Activated T-helper 9 cell treated with anti-CD3 and anti-CD28 coated beads, Interleukin-2, amount 50 U/mL, for 16 hours (primary cell): ENCODE measurements at places on chromosomes 2 and 18.
A peak's percentile ranks its signal among the peaks of the same experiment; 100 is the strongest.

- no peak for DNase-seq
These were observed 472.6 kb downstream of the DLGAP1 start for GRCh38 chr18:3982541-3982940.

DNA sequence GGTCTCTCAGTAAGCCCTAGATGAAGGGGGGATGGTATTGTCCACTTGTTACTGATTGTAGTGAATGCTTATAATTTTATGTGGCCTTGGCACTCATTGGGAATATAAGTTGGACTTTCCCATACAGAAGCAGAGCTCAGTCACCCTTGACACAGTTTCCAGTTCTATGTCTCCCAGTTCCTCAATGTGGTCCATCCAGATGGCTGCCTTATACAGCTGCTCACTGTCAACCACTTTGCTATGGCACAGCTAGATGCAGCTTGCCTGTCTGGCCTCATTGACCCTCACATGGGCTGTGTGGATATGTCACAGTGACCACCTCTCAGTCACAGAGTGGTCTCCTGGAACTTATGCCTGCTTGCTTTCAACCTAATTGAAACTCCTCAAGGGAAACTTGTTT, 21.7 kb downstream of the SLC39A6 start:
- no peak for DNase-seq

DNA sequence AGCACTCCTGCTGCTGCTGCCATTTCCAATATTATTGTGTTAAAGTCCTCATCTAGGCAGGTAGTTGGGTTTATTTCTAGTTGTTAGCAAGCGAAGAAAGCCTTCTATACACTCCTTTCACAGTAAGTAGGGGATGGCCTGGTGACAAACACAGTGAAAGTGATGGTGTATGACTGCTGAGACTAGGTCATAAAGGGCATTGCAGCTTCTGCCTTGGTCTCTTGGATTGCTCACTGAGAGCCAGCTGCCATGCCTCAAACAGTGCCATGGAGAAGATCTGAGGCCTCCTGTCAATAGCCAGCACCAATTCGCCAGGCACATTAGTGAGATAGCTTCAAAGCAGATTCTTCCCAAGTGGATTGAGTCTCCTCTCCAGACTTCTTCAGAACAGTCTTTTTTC, 27.6 kb upstream of the MSTN start:
- no peak for DNase-seq

GRCh38 chr2:60818272-60818671, 62.2 kb downstream of the PAPOLG start:
- DNase-seq = no peak

DNA sequence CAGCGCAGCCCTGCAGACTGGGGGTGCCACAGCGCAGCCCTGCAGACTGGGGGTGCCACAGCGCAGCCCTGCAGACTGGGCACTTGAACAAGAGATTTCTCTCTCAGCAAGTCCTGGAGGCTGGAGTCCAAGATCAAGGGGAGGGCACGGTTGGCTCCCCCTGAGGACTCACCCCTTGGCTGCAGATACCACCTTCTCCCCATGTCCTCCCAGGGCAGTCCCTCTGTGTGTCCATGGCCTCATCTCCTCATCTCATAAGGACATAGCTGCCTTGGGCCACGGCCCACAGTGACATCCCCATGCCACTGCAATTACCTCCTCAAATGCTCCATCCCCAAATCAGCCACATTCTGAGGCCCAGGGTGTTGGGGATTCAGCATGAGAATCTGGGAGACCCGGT, 98.2 kb downstream of the TPO start:
- no peak for DNase-seq

- DNase-seq = peak; percentile 27
These were observed 68.8 kb downstream of the DOK6 start for GRCh38 chr18:69469444-69469919.

GRCh38 chr2:70964133-70964532, 14.3 kb upstream of the ANKRD53 start:
- DNase-seq = no peak

GRCh38 chr2:257429-257828, 6.4 kb downstream of the SH3YL1 start:
- DNase-seq = no peak

DNA sequence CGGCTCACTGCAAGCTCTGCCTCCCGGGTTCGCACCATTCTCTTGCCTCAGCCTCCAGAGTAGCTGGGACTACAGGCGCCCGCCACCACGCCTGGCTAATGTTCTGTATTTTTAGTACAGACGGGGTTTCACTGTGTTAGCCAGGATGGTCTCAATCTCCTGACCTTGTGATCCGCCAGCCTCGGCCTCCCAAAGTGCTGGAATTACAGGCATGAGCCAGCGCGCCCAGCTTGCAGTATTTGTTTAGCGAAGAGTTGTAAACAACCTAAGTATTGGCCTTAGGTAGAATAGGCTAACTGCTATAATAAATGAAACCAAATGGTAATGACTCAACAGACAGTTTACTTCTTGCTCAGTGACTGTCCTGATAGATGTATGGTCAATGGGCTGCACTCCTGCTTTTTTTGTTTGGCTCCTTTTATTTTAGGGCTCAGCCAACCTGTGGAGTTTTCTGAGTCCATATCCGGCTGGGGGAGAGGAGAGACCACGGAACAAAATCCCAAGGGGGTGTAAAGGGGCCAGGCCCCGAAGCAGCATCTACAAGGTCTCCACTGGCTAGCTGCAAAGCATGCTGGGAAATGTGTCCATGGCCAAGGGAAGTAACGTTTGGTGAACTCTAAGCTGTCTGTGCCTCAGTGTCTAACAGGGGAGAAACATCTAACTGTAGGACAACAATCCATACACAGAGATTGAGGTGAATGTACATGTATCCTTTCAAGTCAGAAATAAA, 841.0 kb upstream of the ID2 start:
- DNase-seq = no peak
